Activated naive CD4-positive, alpha-beta T cell treated with anti-CD3 and anti-CD28 coated beads, Interleukin-2, amount 50 U/mL, for 16 hours (primary cell): ENCODE measurements at places on chromosomes 3 and 15.

DNA sequence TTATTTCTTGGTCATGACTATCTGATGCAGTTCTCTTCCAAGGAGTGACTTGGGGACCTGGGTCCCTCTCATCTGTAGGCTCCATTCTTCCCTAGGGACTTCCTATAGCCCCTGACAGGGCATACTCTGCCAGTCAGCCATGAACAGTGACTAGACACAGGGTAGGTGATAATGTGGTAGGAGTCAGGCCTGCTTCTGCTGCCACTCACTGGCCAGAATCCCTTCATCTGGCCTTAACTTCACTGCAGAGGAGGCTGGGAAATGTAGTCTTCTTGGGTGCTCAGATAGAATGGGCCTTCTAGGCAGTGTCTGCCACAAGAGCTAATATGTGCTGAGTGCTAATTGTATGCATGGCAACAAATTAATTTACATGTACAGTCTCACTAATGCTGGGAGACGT lies 84.5 kb downstream of the CACNA2D3 start:
- no peak for DNase-seq

GRCh38 chr3:54349231-54349652 lies 226.9 kb downstream of the CACNA2D3 start:
- DNase-seq: no peak

DNA sequence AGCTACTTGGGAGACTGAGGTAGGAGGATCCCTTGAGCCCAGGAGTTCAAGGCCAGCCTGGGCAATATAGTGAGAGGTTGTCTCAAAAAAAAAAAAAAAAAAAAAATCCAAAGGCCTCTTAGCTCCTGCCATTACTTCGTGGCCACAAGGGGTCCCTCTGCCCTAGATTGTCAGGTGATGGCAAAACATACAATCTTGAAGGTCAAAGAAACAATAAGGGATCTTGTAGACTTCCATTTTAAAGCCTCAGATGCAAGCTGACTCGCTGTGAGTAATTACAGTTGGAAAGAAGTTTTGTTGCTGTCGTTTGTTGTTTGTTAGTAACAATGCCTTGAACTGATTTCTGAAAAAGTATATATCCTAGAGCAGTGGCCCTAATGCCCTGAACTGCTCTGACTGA lies 55.9 kb upstream of the PLCL2 start:
- DNase-seq: peak; percentile 55

DNA sequence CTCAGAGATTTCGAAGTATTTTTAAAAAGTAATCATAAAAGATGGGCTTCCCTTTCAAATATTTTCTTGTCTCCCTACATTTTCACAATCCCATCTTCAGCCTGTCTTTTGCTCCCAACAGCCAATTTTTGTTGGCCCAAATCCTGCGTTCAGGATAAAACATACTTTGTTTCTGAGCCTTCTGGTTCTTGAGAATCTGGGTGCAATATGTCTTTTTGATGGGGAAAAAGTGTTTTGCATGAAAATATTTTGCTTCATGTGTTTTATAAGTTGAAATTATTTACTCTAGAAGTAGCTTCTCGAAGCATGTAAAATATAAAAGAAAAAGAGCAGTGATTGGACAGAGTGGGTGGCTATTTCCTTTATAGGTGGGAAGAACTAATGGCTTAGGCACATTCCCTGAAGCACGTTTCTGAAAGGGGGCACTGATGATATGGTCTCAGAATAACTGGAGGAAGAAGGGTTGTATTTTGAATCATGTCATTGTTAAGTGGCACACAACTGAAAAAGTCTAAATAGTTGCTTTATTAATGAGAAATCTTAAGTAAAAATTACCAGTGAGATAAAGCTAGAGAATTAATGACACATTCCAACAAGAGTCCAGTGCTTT lies 3.9 kb downstream of the UNC13C start:
- DNase-seq: no peak

- no peak for DNase-seq
Measured at GRCh38 chr3:127888564-127889107, 26.4 kb upstream of the KBTBD12 start.

GRCh38 chr3:63979093-63979885 lies 44.0 kb downstream of the PSMD6 start:
- no peak for DNase-seq

GRCh38 chr3:67357610-67358458 lies 296.6 kb downstream of the SUCLG2 start:
- no peak for DNase-seq

GRCh38 chr15:66156310-66156975 lies 97.1 kb downstream of the MEGF11 start:
- no peak for DNase-seq

- DNase-seq: no peak
Measured at GRCh38 chr15:61118885-61119284, 110.2 kb downstream of the RORA start.

- no peak for DNase-seq
Measured at GRCh38 chr15:82571722-82572222, 31.5 kb upstream of the RPS17 start.

GRCh38 chr3:150410311-150411105 lies 2.4 kb downstream of the TSC22D2 start:
- peak; percentile 24 for DNase-seq

DNA sequence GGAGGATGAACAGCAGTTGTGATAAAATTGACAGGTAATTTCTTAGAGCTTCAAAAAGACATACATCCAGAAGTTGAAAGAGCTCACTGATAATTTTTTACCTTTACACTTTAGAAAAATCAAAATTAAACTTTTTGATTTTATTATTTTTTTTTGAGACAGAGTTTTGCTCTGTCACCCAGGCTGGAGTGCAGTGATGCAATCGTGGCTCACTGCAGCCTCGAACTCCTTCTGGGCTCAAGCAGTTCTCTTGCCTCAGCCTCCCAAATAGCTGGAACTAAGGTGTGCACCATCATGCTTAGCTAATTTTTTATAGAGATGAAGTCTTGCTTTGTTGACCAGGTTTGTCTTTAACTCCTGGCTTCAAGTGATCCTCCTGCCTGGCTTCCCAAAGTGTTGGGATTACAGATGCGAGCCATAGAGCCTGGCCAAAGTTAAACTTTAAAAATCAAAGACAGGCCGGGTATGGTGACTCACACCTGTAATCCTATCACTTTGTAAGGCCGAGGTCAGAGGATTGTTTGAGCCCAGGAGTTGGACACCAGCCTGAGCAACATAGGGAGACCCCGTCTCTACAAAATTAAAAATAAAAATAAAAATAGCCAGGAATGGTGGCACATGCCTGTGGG lies 21.7 kb downstream of the PLA2G4F start:
- DNase-seq: no peak

- no peak for DNase-seq
Measured at GRCh38 chr15:67788986-67789385, 36.3 kb upstream of the SKOR1 start.

GRCh38 chr15:39580485-39581241 lies at the start of gene THBS1:
Gene THBS1 (plus strand): TSS chr15:39581079. CDS start chr15:39581858, 779 bp downstream.
- DNase-seq: peak; percentile 37

DNA sequence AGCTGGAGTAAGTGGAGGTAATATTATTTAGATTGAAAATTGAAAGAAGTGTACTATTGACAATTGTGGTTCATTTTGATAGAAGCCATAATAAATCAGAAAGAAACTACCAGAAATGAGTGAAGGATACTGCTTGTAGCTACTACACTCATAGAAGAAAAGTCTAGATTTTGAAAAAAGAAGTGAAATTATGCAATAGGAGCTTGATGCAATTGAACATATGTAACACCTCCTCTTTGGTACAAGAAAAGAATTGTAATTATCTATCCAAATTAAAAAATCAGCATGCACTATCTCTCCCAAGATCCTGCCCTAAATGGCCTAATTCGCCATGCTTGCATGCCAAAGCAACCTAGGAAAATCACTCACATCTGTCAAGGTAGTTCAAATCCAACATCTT lies 51.1 kb upstream of the CD200R1L start:
- DNase-seq: no peak

DNA sequence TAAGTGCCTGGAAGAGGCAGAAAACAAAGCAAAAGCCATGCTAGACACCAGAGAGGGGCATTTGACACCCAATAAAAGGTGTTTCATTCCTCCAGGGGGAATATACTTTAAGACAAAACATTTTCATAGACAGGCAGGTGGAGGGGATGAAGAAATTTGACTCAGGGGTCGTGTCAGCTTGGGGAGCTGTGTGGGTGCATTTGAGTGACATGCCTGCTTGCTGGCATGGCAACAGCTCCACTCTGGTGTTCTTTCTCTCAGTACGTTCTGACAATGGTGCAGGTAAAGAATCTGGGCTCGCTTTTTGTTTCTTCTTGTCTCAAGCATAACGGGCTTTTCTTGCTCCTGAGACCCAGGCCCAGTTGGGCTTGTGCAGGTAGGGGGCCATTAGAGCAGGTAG lies 292.9 kb upstream of the ATP10A start:
- no peak for DNase-seq

GRCh38 chr3:122081543-122082247 lies 26.5 kb downstream of the CD86 start:
- DNase-seq: no peak

- no peak for DNase-seq
Measured at GRCh38 chr15:98898122-98898521, 109.5 kb downstream of the PGPEP1L start.

GRCh38 chr3:185717121-185717520 lies 107.7 kb downstream of the IGF2BP2 start:
- DNase-seq: no peak

GRCh38 chr3:192372616-192373015 lies 354.7 kb downstream of the FGF12 start:
- DNase-seq: no peak

DNA sequence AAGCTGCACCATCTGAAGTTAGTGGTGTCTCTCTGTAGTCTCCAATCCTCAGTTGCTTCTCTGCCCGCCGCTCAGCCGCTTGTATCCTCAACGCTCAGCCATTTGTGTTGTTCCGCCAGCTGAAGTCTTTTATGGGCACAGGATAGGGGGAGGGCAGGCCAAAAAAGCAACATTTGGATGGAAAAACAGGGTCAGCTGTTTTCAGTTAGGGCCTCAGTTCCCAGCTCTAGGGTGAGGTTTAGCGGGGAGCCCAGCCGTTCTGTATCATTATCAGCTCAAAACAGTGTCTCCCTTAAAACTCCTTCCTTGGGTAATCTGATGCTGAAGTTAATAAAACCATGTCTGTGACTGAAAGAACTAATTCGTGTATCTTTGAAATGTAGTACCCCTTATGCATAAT lies 329.5 kb upstream of the AZI2 start:
- DNase-seq: no peak

DNA sequence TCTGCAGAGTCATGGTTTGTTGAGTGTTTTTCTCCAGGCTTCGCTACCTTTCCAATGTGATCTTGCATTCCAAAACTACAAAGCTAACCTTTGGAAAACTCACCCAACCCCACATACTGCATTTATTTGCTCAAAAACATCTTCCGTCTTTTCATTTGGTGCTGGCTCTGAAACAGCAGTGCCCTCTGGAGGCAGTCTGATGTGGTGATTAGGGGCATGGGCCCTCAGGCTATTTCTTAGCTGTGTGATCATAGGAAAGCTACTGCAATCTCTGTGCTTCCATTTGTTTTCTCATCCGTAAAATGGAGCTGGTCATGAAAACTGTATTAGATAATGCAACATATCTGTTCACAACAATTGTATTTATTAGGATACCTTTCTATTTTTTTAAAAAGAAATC lies 47.0 kb downstream of the MTHFS start:
- DNase-seq: peak; percentile 14

- DNase-seq: no peak
Measured at GRCh38 chr3:32376115-32376514, 15.5 kb upstream of the CMTM7 start.

- DNase-seq: no peak
Measured at GRCh38 chr3:157354254-157354653, 82.4 kb upstream of the PTX3 start.

- DNase-seq: no peak
Measured at GRCh38 chr3:124770336-124771082, 40.3 kb downstream of the UMPS start.

- DNase-seq: no peak
Measured at GRCh38 chr3:43640681-43641080, 18.9 kb upstream of the ANO10 start.
